ENCODE measurements at places on chromosomes 1 and 21.

DNA sequence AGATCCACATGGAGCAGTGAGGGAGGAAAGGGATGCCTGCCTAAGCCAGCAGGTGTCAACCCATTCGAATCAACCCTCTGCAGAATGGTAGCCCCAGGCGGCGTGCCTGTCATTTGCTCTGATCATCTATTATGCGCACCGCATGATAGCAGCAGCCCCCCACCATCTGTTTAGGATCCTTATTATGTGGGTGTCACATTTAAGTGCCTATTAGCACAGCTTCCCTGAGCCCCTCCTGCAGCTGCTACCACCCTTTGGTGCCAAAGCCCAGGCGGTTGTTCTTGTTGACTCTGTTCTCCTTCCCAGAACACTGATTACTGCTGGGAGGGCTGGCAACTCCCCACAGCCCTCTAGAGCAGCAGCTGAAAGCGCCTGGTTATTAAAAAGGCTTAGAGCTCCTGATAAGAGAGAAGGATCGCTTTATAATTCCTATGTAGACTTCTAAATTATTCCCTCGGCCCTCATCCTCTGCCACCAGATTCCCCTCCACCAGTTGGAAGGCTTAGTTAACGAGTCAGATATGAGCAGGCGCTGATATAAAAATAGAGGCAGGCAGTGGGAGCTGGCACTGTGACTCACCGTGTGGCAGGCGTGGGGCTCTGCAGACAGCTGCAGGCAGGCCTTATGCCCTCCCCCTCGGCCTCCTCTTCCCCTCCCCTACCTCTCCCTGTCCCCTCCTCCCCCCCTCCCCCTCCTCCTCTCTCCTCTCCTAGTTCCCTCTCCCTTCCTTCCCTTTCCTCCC lies 23.0 kb downstream of the ACTA1 start:
- no peak for DNase-seq

GRCh38 chr1:213530611-213531320 lies 457.0 kb upstream of the PROX1 start:
- no peak for DNase-seq

GRCh38 chr1:226891846-226892523 lies 21.6 kb downstream of the PSEN2 start:
- DNase-seq: no peak

- DNase-seq: no peak
These were observed 10.9 kb upstream of the RWDD3 start for GRCh38 chr1:95223110-95223509.

DNA sequence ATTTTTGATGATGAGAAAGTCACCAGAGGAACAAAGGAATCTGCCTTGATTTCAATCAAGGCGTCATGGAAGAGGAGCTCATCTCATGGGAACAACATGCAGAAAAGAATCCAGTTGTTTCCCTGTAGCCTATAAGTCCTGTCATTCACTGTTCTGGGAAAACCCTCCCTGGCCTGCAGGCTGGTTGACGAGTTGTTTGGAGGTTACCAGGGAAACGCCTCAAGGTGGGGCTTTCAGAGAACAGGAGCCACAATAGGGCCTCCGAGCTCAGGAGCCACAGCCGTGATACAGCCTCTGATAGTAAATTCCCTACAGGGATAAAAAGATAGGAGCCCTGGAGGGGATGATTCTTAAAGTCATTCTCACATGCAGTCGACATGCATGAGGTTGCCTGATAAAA lies 135.2 kb downstream of the PSMG1 start:
- no peak for DNase-seq

GRCh38 chr1:21861602-21862429 lies 49.8 kb downstream of the LDLRAD2 start:
- DNase-seq: no peak
